ENCODE measurements at places on chromosomes 16 and 17.

DNA sequence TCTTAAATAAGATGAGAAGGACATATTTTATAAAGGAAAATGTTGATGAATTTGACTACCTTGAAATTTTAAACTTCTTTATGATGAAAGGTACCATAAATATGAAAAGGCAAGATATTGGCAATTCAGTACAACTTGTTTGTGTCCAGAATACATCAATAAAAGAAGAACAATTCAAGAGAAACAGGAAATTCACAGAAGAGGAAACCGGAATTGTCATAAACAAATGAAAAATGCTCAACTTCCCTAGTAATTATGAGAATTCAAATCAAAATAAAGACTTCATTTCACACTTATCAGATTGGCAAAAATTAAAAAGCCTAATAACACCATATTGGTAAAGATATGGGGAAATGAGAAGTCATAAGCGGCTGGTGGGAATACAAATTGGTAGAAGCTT, 54.3 kb downstream of the WSB1 start:
- DNase-seq: no peak

DNA sequence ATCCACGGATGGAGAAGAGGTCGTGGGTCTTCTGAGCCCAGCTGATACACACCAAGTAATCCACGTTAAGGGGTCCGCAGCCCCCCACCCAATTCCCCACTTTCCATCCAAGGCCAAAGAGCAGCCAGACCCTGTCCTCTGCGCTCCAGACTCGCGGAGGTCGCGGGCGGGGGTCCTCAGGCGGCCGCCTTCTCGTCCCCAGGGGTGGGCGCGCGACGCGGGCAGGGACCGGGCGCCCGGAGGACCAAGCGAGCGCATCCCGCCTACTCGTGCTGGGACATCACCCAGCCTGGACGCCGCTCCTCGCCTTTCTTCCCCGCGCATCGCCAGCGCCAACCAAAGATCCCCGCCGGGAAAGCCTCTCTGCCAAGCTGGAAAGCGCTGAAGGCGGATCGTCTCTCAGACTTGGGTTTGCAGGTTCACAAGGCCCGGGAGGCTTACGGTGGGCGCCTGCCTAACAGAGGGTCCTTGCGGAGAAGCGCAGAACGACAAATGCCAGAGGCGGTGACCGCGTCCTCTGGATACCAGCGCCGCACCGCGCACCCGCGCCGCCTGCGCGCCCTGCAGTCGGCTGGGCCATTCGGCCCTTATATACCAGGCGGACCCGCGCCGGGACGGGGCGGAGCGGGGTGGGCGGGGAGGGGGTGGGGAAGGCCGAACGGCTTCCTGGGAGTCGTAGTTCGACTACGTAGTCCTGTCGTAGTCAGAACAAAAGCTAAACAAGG, 471.6 kb downstream of the SOX9 start:
- peak; percentile 25 for DNase-seq

- no peak for DNase-seq
Observed at GRCh38 chr17:64216000-64216337, 47.1 kb downstream of the TEX2 start.

- DNase-seq: no peak
Observed at GRCh38 chr16:50229149-50229726, 37.1 kb upstream of the ADCY7 start.

DNA sequence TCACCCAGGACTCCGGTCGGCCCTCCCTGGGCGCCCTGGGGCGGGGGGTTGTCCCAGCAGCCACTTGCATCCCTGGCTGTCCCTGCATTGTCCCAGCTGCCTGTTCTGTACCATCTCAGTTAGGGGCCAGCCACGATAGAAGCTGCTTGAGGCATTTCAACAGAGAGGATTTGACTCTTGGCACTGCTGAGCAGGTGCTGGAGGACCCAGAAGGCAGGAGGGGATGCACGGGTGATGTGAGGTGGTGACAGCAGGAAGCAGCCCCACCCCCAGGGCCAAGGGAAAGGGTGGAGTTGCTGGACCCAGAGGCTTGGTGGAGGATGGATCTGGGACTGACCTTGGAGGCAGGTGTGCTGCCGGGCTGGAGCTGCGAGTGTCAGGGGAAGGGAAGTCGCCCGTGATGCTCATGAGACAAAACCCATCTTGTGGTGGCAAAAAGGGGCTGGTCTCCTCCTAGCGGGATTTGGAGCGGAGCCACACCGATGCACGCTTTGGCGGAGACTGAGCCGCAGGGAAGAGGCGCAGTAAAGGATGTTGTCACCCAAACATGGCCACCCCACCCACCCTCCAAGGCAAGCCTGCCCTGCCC, 188.0 kb upstream of the GSE1 start:
- DNase-seq: no peak

GRCh38 chr16:12340151-12340733, 363.7 kb downstream of the SNX29 start:
- DNase-seq: no peak

DNA sequence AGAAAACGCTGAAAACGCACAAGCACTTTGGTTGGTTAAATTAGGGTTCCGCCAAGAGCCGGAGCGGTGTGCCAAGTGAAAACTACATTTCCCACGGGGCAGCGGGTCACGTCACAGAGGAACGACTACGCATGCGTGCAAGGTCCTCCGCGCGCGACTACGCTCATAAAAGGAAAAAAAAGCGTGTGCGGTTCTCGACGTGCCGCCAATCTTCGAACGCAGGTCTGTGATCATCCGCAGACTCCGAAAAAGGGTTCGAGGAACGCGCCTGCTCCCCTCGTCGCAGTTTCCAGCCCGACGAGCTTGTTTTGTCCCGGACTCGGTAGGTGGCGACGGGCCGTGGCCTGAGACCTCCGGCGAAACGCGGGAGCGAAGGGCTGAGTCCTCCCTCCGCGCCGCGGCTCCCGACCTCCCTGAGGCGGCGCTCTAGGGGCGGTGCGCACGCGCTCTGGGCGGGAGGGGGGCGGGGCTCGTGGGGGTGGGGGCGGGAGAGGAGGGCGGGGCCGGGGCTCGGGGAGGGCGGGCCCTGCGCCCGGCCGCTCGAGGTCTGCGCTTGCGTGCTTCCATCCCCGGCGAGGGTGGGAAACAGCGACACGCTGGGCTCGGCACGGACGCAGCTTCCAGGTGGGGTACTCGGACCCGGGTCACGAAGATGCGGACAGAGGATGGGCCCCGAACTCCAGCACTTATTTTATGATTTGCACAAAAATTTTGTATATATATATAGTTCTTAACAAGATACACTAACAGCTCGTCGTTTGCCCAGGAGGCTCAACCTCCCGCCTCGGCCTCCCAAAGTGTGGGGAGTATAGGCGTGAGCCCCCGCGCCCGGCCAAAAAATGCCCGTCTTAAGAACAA, at the start of gene SGF29:
Gene SGF29 (plus strand): TSS at position 145 of the 858 bp plus-strand sequence. CDS start 27,150 bp downstream, outside the sequence.
- DNase-seq: peak; percentile 88

DNA sequence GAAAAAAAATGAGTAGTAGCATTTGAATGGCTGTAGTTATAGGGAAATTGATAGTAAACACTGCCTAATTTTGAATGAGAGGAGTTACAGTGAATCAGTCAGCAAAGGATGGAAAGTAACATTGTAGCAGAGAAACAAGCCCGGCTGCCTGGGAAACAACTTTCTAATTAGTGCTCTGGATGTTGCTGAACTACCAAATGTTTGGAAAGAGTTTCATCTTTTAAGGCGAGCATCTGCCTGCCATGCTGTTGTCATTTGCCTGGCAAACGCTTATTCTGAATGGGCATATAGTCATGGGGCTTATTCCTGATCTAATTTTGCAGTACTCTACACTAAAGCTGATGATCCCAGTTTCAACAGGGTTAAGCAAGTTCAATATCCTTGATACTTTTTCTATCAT, 138.6 kb downstream of the CDH11 start:
- no peak for DNase-seq

- no peak for DNase-seq
Observed at GRCh38 chr17:4394208-4395110, 28.0 kb upstream of the UBE2G1 start.

DNA sequence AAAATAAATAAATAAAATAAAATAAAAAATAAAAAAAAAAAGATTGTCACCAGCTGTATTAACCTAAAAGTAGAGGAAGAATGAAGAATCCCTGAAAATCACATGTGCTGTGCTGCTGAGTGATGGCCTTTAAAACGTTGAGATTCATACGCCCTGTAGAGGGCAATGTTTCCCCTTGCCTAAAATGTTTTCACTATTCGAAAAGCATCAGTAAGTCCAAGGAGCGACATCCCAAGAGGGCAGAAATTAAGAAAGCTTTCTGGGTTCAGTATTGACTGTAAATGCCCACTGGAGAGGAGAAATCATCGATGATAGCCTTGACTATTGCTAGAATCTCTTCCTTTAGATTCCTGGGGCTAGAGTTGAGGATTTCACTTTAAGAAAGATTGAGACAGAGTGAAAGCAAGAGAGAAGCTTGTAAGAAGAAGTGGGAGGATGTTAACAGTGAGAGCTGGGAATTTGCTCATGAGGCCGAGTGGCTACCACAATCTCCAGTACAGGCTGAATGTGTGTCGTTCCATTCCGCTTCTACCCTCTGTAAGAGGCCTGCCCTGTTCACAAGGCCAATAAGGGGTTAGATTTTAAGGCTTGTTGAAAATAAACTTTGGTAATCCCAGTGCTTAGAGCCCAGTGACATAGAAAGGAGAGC, 170.8 kb upstream of the FAM20A start:
- DNase-seq: no peak

GRCh38 chr17:43360376-43360738, 38.4 kb upstream of the ARL4D start:
- DNase-seq: peak; percentile 68

DNA sequence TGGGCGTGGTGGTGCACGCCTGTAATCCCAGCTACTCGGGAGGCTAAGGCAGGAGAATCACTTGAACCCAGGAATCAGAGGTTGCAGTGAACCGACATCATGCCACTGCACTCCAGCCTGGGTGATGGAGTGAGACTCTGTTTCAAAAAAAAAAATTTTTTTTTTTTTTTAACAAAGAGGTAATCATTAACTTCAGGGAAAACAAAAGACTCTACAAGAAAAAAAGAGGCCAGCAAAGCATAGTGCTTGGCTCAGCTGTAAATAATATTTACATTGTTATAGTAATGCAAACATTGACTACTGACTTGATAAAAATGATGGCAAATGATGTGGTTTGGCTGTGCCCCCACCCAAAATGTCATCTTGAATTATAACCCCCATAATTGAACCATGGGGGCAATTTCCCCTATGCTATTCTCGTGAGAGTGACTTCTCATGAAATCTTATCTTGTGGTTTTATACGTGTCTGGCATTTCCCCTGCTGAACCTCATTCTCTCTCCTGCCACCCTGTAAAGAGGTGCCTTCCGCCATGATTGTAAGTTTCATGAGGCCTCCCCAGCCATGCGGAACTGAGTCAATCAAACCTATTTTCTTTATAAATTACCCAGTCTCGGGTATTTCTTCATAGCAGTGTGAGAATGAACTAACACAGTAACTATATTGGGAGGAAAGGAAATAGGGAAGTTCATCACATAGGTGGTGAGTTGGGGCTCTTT, 12.7 kb upstream of the SSTR2 start:
- DNase-seq: no peak

GRCh38 chr16:88279998-88280397, 102.8 kb upstream of the ZNF469 start:
- no peak for DNase-seq

- no peak for DNase-seq
Observed at GRCh38 chr17:80248001-80248893, 12.4 kb upstream of the RNF213 start.

- DNase-seq: no peak
Observed at GRCh38 chr17:6872936-6873335, 41.4 kb upstream of the TEKT1 start.

DNA sequence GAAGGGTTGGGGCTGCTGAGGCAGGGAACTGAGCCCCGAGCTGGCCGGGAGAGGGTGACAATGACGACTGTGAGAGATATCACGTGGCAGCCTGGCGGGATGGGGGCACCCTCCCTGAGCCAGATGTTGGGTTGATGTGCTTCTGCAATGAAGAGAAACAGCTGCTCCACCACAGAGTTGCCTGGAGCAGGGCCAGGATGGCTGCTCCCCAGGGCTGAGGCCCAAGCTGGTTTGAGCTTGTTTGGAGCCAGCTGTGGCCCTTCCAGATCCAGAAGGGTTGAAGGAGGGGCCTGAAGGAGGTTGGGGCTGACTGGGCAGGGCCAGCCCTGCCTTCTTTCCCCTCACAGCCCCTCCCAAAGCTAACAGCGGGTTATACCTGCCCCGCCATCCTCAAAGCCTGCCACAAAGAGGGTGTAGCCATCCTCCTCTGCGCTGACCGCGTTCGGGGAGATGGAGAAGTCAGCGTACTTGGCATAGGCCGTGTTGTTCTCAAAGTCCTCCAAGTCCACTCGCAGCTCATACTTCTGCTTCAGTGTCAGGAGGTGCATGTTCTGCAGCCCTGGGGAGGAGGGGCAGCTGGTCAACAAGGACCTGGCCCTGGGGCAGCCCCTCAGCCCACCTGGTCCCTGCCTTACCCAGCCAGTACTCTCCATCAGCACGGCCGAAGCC, 2.1 kb downstream of the MFAP4 start:
- no peak for DNase-seq

DNA sequence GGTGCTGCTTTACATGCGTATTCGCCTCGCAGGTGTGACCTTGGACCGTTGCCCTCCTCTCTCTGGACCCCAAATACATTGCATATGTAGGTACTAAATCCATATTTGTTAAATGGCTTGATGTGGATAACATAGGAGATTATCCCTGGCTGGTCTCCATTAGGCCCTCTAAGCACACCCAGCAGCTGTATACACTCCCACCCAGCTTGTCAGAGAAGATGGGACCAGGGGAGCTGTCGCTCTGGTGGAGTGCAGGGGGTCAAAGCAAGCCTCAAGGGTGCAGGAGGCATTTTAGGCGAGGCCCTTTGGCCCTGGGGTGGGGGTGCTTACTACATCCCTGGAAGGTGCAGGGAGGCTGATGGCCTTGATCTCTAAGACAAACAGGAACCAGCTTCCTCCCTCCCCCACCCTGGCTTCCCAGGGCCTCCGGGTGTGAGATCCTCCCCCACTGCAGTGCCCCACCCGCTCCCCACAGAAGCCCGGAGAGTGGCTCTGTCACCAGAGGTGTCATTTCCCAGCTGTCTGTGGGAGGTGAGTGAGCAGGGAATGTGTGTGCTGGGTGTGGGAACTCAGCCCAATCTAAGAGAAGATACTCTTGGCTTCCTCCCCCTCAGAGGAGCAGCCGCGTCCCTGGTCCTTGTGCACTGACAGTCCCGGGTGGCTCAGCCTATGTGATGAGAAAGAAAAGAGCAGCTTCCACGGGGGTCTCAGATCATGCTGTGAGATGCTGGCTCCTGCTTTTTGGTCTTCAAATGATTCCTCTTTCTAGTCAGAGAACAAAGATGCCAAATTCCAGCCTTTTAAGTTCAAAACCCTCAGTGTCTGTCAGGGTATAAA, 1.4 kb upstream of the VAMP2 start:
- DNase-seq: no peak

GRCh38 chr17:37833237-37833859, 88.5 kb upstream of the HNF1B start:
- no peak for DNase-seq

Data from stimulated activated CD4-positive, alpha-beta T cell treated with anti-CD3 and anti-CD28 coated beads, Interleukin-1b, Interleukin-23, amount 100 ng/mL, for 24 hours (primary cell).